ENCODE measurements at places on chromosomes 7 and 10.

DNA sequence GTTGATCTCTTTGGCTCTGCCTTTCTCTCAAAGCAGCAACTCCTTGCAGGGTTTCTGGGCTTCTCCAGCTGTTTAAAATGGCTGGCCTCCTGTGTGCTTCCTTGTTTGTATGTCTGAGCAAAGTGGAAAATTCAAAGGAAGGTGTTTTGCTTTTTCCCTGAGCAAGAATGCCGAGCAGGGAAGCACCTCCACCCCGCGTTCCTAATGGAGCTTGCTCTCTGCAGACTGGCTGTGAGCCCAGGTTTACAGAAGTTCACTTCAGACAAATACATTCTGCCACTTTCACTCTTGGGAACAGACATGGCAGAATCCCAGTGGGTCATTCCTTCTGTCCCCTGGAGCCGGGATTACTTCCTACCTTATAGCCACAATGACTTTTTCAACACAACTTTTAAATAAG is 181.8 kb upstream of the AGK start:
- no peak for DNase-seq

DNA sequence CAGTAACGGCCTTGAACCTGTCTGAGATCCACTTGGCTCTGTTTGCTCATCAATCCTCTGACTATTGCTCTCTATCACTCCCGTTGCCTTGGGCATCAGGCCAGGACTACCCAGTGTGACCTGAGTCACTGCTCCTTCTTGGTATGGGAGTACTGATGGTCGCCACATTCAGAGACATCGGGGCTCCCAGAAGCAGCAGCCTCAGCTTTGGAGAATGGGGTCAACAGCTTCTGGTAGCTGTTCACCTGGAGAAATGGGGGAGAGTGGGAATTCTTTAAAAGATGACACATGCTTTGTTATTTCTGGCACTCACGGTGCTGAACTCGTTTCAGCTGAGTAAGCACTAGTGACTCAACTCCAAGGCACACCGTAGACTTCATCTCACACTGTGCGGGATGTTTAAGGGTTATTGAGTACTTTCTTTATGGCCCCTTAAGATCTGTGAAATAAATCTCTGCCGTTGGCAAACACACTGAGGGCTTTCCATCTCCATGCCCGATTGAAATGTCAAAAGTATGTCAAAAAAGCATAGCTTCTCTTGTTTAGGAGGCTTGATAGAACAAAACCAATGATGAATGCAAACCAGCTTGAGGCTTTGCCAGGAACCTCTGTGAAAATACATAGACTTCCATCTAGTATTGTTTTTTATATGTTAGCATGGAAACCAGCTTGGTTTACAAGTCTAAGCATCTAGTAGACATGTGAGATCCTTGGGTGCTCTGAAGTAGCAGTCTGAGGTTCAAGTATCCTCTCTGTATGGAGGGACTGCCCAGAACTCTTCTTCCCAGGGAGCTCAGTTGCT is 333.1 kb downstream of the CXCL12 start:
- DNase-seq, result no peak

DNA sequence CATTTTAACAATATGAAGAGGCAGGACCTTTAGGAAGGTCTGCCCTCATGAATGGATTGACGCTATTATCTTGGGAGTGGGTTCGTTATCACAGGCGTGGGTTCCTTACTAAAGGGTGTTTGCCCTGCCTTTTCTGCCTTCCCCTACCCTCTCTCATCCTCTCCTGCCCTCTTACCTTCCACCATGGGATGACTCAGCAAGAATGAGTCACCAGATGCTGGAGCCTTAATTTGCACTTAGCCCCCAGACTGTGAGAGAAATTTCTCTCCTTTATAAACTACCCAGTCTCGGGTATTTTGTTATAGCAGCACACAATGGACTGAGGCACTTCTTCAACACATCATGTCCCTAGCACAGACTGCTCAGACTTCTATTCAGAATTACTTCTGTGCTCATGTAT is 31.4 kb upstream of the ZNF32 start:
- DNase-seq, result peak; percentile 20

DNA sequence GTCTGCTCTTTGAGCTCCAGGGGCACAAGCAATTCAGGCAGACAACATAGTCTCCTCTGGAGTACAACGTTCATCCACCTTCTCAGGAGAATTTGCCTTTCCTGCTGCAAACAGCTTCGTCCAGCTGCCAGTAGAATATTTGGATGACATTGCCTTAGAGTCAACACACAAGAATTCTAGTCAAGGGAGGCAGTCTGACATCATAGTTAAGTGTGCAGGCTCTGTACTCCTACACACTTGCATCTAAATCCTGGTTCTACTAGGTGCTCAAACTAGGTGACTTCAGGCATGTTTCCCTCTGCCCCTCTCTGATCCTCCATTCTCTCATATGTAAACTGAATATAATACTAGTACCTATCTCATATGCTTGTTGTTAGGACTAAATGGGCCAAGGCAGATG is 314.8 kb downstream of the HPSE2 start:
- DNase-seq, result no peak

DNA sequence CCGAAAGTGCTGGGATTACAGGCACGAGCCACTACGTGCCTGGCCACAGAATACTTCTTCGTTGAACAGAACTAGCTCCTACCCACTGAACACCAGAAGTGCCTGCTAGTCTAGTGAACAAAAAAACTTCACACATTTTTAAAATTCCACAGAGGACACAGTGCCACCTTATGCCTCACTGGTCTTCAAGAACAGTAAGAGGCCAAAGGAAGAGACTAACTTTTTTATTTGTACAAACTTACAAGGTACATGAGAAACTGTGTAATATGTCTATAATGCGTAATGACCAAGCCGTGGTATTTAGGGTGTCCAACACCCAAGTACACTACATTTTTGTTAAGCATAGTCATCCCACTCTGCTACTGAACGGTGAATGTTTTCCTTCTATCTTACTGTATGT is 144.4 kb upstream of the PTER start:
- DNase-seq, result no peak

DNA sequence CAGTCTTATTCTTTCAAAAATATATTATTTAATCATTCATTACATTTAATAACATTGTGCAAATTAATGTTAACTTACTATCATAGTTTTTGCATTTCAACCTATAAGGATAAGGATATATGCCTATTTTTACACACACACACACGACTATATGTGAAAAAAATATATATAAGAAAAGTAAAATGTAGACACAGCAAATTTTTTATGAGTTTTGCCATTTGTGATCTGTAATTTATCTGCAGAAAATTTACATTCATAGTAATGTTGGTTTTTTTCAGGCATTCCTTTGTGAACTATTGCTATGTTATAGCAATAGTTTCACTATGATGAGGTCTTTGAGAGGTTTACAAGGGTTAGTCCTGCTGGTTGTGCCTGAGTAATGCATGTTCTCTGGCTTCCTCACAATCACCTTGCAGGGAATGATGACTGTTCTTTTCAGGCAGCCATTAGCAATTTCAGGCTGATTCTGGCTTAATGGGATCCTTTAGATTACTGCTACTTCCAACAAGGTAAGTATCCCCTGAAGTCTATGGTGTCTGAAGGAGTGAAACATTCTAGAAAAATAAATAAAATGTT is 183.7 kb upstream of the CDK1 start:
- peak; percentile 57 for DNase-seq

DNA sequence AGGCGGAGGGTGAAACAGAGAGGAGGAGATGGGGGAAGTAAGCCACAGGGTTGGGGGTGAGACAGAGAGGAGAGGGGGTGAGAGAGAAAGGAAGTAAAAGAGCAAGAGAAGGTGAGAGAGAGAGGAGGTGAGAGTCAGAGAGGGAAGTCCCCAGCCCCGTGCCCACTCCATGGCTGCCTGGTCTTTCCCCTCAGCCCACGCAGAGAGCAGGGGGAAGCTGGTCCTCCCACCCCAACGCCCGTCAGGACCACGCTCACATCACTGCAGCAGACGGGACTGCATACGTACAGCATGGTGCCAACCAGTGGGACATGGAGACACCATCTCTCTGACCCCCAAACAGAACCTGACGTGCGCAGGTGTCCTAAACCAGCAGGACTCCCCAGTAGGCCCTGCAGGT is 12.1 kb upstream of the PDGFA start:
- no peak for DNase-seq

DNA sequence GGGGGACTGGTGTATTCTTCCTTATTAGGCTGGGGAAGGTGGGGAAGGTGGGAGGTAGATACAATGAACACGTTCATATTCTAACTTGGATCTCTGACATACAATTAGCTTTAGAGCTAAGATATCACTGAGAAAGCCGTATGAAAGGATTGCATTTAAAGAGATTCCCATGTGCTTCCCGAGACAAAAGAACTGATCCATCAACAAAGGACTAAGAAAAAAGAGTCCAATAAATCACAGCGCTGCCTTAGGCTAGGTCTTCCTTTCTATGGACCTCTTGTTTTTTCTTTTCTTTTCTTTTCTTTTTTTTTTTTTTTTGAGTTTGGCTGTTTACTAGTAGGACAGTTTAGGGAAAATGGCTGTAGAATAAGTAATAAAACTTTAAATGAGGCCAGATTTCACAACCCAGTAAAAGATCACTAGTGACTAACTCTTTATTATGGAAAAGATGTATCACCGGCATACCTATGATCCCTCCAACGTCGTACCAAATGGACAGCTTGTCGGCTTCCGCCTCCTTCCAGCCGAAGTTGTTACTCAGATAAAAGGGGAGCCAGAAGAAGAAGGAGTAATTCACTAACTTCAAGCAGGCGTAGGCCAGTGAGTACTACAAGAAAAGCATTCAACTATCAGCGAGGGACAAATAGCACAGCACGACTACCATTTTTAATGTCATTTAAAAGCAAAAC is 50.0 kb downstream of the SLC37A3 start:
- no peak for DNase-seq

DNA sequence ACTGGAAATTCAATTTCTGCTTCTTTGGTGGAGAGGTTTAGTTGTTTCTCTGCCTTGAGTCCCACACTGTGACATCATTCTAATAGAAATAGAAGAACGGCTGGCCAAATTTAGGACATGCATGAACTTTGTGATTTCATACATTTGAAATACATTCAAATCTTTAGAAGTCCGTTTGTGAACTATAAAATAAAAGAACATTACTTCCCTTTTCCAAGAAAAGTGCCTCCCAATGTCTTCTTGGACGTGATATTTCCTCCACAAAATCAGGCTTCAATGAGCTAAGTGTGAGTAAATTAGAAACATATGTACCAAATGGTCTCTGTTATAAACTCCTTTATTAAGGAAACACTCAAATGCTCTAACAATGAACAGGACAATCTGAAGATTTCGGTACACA is 314.5 kb upstream of the AKR1E2 start:
- DNase-seq, result no peak

DNA sequence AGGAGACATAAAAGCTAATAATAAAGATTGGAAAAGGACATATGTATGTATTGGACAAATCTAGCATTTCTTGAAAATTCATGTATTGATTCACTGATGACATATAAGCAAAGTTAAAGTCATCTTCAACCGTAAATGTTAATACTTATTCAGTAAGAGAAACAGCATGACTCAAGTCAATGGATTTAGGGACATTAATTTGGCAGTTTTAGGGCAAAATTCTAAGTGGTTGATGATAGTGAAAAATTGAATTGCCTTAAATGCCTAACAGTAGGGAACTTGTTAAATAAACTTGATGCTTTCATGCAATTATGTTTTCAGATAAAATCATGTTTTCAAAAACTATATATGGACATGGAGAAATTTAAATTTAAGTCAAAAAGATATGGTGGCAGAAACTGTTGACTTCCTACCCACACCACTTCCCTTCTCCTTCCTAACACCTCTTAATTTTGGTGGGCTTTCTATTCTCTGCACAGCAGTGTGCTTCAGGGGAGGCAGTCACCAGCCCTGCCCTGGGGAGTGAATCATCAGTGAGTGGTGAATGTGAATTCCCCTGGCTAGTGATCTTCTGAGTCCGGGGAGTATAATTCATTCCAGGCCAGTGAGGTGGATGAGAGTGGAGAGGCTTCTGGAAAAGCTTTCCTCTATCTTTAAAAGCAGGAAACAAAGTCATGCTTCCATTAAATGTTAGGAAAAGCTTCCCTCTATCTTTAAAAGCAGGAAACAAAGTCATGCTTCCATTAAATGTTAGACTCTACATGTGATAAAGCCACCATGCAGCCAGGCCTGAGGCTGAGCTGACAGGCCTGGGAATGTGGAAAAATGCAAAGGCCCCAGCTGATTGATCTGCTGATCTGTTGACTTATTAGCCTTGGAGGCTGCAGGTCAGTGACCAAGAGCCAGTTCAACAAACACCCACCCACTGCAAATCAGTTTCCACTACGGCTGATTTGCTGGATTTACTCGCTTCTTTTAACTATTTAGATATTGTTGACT is 25.2 kb upstream of the ITGB1 start:
- DNase-seq, result peak; percentile 35

- DNase-seq, result no peak
These were observed 86.6 kb downstream of the ODAD2 start for GRCh38 chr10:27912231-27912630.

DNA sequence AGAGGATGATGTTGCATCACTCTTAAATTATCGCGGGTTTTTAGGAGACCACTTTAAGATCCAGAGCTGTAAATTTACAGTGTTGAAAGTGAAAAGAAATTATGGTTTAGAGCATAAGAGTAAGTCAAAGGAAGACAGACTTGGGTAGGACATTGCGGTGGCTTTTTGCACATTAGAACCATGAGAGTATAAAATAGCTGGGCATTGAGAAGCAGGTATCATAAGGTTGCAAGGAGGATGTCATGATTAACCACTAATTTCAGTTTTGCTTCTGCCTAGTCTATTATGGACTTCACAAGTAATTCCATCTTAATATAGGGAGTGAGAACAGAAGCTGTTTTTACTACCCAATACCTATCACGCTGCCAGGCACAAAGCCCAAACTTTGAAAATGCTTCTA is 57.7 kb downstream of the CALCR start:
- no peak for DNase-seq

GRCh38 chr10:36765782-36766414 is 359.5 kb upstream of the ANKRD30A start:
- DNase-seq, result no peak

DNA sequence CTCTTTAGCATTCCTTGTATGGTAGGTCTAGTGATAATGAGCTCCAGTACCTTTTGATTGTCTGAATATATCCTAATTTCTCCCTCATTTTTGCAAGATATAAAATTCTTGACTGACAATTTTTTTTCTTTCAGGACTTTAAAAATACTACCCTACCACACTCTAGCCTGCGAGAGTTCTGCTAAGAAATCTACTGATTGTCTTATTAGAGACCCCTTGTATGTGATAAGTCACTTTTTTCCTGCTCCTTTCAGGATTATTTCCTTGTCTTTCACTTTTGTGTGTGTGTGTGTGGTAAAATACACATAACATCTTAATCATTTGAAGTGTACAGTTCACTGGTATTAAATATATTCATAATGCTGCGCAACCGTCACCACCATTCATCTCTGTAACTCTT is 68.7 kb upstream of the PPP1R9A start:
- DNase-seq, result no peak

GRCh38 chr10:16968416-16969041 is 151.3 kb upstream of the RSU1 start:
- DNase-seq, result no peak

- peak; percentile 38 for DNase-seq
These were observed 13.2 kb downstream of the HDAC9 start for GRCh38 chr7:18508443-18509427.

GRCh38 chr7:107173691-107174406 is 5.0 kb downstream of the HBP1 start:
- peak; percentile 54 for DNase-seq

All from activated CD4-positive, alpha-beta T cell treated with anti-CD3 and anti-CD28 coated beads, Interleukin-2, Interleukin-6, amounts not matched to agents 100 ng/mL and 50 ng/mL, durations not matched to agents 16 hours and 8 hours (primary cell).